Fibroblast of gingiva (primary cell): ENCODE measurements at places on chromosomes 6 and 20.

DNA sequence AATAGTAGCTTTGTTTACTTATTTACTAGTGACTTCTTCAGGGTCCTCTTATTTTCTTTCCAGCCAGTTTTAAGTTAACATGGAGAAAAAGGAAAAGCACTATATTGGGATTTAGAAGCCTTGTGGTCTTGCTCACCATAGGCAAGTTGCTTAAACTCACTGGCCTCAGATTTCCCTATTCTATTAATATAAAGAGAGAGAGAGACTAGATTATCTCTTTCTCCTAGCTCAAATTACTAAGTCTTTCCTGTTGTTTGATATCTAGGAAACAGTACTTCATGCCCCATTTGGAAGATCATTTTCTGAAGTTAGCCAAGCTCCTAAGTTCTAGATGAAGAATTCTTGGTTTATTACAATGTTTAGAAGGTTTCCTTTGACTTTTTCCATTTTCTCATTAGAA, 32.5 kb downstream of the CTNNBL1 start:
- no peak for DNase-seq

GRCh38 chr6:3422435-3423070, 34.3 kb downstream of the SLC22A23 start:
- DNase-seq = no peak

GRCh38 chr6:117448011-117448410, 22.3 kb upstream of the ROS1 start:
- no peak for DNase-seq

GRCh38 chr6:157432892-157433265, 51.9 kb downstream of the ZDHHC14 start:
- no peak for DNase-seq

DNA sequence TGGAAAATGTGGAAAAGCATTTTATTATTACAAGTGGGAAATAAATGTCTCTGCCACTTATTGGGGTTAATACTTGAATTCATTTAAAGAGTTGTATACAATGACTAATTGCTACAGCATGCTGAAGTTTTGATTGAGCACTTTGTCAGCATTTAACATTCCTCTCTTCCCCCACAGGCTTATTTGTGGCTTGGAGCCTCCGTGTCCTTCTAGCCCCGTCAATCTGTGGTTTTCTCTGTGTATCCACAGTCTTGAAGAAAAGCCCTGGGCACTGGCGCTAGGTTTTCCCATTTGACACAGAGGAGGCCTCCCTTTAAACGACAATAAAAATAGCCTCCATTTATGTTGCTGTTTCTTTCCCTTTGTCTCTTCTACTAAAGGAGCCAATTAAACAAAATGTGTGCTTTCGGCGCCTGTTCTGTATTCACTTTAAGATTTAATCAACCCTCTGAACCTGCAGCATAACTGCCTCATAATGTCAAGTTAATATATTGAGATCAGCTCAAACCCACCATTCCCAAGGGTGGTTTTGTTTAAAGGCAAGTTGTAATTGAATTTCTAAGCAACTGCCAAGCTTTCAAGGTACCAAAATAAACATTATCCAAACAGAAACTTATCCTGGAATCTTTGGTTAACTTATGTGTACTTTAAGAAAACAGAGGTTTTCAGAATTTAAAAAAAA, 326.6 kb upstream of the RNF24 start:
- peak; percentile 30 for DNase-seq

DNA sequence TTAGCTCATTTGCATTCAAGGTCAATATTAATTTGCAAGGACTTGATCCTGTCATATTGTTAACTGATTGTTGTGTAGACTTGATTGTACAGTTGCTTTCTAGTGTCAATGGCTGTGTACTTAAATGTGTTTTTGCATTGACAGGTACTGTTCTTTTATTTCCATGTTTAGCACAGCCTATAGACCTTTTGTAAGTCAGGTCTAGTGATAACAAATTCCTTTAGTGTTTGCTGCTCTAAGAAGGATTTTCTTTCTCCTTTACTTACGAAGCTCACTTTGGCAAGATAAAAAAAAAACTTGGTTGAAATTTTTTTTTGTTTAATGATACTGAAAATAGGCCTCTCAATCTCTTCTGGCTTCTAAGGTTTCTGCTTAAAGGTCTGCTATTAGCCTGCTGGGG, 942.3 kb downstream of the QKI start:
- DNase-seq = no peak

DNA sequence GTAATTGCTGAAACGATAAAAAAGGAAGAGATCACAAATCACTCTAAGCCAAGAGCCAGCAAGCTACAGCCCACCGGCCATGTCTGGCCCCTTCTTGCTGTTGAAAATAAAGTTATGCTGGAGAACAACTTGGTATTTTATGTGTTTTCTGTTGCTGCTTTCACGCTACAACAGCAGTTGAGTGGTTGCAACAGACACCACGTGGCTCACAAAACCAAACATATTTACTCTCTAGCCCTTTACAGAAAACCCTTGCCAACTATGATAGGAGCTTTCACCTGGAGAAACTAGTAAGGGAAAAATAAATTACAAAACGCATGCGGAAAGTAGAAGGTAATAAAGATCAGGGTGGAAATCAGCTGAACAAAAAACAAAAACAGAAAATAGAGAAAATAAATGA, 41.1 kb upstream of the SLCO4A1 start:
- no peak for DNase-seq

DNA sequence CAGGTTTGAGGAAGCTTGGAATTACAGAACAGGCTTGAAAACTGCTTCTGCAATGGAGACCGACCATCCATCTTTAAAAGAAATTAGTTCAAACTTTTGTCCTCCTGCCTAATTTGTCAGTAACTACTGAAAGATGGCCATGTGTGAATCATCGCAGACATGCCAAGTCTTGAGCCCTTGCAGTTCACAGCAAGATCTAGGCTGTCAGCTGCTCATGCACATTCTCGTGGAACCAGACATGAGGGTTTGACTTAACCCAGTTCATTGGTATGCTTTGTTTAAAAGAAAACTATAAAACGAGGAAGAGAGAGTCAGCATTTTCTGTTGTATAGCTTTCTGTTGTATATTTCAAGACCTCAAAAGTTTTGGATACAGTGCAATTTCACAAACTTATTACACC, 74.0 kb upstream of the SAMD5 start:
- DNase-seq = no peak

GRCh38 chr6:89471287-89471867, 38.4 kb downstream of the ANKRD6 start:
- DNase-seq = no peak
